ENCODE measurements at places on chromosomes 11 and 22. TPM values are rescaled to one million over a fixed set of nuclear protein-coding genes. Genes with fewer than 3 reads are reported as not detected.

The GUCY1A2 gene
- total RNA-seq, result under 0.01 TPM

The YPEL4 gene
- total RNA-seq, result under 0.01 TPM

The ADM gene
- total RNA-seq, result 559 TPM

DNA sequence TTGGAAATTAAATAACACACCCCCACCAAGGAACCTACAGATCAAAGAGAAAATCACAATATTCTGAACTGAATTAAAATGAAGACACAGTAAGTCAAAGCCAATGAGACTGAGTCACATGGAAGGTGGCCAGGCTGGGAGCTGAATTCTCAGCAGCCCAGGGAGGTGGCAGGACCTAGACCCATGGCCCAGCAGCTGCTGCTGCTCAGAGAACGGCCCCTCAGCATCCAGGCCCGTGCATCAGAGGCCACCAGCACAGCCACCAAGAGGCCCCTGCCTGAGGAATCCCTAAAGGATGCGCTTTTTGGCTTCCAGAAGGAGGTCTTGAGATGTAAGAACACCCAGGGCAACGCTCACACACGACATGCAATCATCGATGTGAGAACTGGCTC, 35.0 kb downstream of the TBX1 start:
- no peaks in the 10 kb centered on the region for H3K36me3 ChIP-seq
- peak; percentile 34 for DNase-seq
- no peak overlapping the region for H3K27ac ChIP-seq
